ENCODE measurements at places on chromosomes 5 and 9.

GRCh38 chr5:181005791-181006190 is 17.1 kb downstream of the BTNL3 start:
- no peak for DNase-seq

DNA sequence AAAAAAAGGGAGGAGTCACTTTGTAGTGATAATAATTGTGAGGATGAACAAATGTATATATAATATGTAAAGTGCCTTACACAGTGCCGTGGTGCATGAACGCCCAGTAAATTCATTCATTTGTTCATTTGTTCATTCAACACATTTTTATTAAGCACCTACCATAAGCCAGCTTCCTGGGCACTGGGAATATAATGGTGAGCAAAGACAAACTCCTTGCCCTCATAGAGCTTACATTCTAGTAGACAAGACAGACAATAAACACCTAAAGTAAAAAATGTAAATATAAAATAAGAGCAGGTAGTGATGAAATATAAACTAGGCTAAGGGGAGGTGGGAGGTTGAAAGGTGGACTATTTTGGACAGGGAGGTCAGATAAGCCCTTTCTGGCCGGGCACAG is 32.0 kb downstream of the SPRY4 start:
- no peak for DNase-seq

GRCh38 chr9:91245431-91246313 is 116.0 kb downstream of the AUH start:
- no peak for DNase-seq

- DNase-seq = no peak
Observed at GRCh38 chr9:109588415-109588814, 90.3 kb upstream of the PTPN3 start.

GRCh38 chr5:131441184-131441583 is 177.3 kb downstream of the CDC42SE2 start:
- no peak for DNase-seq

DNA sequence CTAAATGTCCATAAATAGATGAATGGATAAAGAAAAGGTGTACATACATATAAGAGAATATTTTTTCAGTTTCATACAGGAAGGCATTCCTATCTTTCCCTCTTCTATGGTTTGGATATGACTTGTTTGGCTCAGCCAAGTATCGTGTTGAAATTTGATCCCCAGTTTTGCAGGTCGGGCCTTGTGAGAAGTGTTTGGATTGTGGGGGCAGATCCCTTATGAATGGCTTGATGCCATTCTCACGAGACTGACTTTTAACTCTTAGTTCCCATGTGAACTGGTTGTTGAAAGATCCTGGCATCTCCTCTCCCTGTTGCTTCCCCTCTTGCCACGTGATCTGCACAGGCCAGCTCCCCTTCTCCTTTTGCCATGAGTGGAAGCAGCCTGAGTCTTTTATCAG is 421.1 kb upstream of the FTMT start:
- DNase-seq = no peak
